MG63 (cell line): ENCODE measurements at places on chromosomes 1 and 21.

DNA sequence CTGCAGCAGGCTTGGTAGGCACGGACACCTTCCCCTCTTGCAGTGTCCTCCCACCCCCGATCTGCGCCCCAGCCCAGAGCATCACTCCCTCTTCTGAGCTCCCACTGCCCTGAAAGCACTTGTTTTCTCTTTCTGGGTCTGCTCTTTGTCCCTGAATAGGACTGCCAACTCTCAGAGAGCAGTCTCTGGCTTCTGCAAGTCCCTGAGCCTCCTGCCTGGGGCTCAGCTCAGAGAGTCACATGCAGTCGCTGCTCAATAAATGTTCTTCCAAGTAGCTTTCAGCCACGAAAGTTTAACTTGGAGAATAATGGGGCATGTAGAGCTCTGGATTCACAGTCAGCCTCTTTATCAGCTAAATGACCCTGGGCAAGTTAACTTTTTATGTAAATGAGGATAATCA lies 205.6 kb downstream of the HIVEP3 start:
- no peak for DNase-seq

- no peak for DNase-seq
Observed at GRCh38 chr1:22971611-22972405, 858 bp downstream of the LACTBL1 start.

DNA sequence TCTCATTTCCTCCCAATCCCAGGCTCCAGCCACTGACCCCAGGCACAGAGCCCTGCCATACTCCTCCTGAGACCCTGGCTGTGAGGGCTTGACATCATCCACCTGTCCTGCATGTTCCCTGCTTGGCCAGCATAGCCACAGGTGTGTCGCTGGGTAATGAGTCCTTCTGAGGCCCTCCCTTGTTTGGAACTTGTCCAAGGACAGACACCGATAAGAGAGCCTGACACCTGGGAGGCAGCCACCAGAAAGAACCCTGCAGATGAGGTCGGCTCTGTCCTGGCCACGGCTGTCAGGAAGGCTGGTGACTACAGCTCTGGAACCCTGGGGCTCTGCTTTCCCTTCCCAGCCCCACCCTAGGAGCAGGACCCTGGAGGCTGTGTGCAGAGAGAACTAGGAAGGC lies 34.6 kb downstream of the TMEM63A start:
- no peak for DNase-seq

GRCh38 chr1:64404202-64404601 lies 65.7 kb upstream of the CACHD1 start:
- DNase-seq: no peak

GRCh38 chr1:242147096-242147976 lies 148.4 kb upstream of the MAP1LC3C start:
- peak; percentile 16 for DNase-seq

GRCh38 chr1:21344750-21345443 lies 54.6 kb upstream of the ECE1 start:
- DNase-seq: no peak

- no peak for DNase-seq
Observed at GRCh38 chr1:94919241-94920030, 7.5 kb downstream of the CNN3 start.

DNA sequence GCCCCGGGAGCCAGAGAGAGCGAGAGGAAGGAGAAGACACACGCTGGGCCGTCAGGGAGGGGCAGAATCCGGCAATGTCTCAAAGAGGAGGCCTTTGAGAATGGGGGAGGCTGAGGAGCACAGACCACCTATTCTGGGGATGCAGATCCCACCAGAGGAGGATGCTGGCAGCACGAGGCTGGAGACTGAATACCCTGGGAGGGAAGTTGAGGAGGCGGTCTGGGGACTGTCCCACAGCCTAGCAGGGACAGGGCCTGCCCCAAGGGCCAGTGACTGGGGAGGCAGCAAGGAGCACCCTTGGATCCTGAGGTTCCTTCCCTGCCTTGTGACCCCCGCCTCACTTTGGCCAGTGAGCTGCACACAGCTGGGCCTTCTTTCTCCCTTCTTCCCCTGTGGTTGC lies 49.2 kb downstream of the SLC37A1 start:
- DNase-seq: no peak

- DNase-seq: no peak
Observed at GRCh38 chr1:200520735-200521134, 99.8 kb downstream of the KIF14 start.

DNA sequence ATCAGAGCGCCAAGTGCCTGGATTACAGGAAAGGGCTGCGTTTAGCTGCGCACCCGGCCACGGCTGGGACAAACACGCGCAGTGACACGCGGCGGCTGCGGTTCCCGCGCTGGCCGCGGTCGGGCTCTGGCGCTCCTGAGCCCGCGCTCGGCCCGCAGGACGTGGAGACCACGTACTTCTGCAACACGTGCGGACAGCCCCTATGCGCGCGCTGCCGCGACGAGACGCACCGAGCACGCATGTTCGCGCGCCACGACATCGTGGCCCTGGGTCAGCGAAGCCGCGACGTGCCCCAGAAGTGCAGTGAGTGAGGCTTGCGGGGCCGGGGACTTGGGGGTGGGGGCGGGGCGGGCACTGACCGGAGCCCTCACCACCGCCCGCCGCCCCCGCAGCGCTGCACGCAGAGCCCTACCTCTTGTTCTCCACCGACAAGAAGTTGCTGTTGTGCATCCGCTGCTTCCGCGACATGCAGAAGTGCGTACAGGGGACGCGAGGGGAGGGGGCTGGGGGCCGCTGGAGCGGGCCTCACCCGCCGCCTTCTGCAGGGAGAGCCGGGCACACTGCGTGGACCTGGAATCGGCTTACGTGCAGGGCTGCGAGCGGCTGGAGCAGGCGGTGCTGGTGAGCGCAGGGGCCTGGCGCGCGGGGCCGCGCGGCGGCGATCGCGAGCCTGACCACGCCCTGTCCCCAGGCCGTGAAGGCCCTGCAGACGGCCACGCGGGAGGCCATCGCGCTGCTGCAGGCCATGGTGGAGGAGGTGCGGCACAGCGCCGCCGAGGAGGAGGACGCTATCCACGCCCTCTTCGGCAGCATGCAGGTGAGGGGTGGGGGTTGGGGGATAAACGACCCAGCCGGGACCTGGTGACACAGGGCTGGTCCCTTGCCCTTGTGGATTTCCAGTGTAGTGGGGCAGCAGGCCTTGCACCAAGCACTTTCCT lies 3.1 kb downstream of the RNF207 start:
- peak; percentile 80 for DNase-seq

DNA sequence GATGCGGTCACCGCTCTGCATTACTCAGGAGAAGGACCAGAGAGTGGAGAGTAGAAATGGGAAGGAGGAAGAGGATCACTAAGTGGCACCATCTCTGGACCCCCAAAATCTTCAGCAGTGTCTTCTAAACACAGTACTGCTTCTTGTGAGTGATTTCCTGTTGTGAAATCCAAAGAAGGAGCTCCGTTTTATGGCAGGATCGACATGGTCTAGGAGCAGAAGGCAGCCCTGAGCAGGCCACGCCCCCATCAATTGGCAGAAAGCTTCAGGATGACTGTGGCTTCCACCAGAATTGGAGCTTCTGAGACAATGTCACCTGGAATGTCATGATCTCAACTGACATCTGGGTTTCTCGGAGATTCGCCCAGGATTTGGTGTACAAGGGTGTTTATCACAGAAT lies 171.5 kb downstream of the ADSS2 start:
- DNase-seq: peak; percentile 35
